ENCODE measurements at places on chromosomes 7 and 10. TPM values are rescaled to one million over a fixed set of nuclear protein-coding genes. Genes with fewer than 3 reads are reported as not detected.

PRLHR gene
- not detected for total RNA-seq

BNIP3 gene
- total RNA-seq: 70.7 TPM

CPN1 gene
- total RNA-seq: 0.07 TPM

OR9A2 gene
- not detected for total RNA-seq

EIF5AL1 gene
- 0.41 TPM for total RNA-seq

GRCh38 chr10:6275022-6275997 lies 72.6 kb downstream of the PFKFB3 start:
- peak; percentile 99 for DNase-seq

GRCh38 chr10:15196021-15196834 lies 27.7 kb upstream of the NMT2 start:
- no peak for DNase-seq

DNA sequence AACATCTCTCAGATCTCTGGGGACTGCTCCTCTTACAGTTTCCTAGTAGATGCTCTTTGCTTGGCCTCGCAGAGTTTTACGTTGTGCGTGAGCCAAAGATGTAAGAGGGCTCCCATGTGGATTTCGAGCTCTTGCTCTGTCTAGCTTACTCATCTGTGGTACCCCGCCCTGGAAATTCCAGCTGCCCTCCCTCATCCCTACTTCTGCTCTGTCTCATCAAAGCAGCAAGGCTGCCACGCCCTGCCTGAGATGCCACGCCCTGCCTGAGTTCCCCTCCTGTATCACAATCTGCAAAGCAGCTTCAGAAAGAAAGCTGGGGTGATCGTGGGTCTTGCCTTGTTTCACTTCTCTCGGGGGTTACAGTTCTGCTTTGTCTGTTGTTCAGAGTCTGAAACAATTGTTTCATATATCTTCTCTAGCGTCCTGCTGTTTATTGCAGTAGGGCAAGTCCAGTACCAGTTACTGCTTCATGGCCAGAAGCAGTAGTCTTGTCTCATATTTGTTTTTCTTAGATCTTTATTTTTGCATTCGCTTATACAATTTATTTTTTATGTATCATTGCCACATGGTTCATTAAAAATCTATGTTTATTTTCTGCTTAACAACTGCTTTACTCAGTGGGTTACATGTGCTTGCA lies 36.1 kb upstream of the CCNY start:
- no peak for DNase-seq

- no peak for DNase-seq
These were observed 502.0 kb upstream of the CELF2 start for GRCh38 chr10:10515479-10516204.

GRCh38 chr7:26378016-26378415 lies 86.4 kb downstream of the SNX10 start:
- DNase-seq: no peak

DNA sequence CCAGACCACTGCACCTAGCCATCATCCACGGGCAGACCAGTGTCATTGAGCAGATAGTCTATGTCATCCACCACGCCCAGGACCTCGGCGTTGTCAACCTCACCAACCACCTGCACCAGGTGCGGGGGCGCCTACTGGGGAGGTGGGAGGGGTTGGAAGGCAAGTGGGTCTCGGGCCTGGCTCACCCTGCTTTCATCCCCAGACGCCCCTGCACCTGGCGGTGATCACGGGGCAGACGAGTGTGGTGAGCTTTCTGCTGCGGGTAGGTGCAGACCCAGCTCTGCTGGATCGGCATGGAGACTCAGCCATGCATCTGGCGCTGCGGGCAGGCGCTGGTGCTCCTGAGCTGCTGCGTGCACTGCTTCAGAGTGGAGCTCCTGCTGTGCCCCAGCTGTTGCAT lies 4.6 kb downstream of the NFKB2 start:
- DNase-seq: no peak

- DNase-seq: no peak
These were observed 11.5 kb downstream of the CLRN3 start for GRCh38 chr10:127881262-127881661.

GRCh38 chr10:46326971-46327370 lies 40.2 kb downstream of the ANTXRL start:
- no peak for DNase-seq

GRCh38 chr10:96236090-96236478 lies 35.3 kb downstream of the BLNK start:
- no peak for DNase-seq

DNA sequence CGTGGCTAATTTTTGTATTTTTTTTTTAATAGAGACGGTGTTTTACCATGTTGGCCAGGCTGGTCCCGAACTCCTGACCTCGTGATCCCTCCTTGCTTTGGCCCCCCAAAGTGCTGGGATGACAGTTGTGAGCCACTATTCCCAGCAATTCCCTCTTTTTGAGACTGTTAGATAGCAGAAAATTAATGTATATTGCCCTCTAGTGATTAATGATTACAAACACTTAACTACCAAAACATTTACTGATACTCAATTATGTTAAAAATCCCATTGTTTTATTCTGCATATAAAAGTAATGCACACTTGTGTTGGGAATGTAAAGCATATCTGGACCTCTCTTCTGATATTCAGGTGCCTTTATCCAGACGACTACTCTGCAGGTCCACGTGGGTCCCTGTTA lies 41.2 kb upstream of the COBL start:
- no peak for DNase-seq

- no peak for DNase-seq
These were observed 86.1 kb upstream of the RNF32 start for GRCh38 chr7:156554488-156554887.

DNA sequence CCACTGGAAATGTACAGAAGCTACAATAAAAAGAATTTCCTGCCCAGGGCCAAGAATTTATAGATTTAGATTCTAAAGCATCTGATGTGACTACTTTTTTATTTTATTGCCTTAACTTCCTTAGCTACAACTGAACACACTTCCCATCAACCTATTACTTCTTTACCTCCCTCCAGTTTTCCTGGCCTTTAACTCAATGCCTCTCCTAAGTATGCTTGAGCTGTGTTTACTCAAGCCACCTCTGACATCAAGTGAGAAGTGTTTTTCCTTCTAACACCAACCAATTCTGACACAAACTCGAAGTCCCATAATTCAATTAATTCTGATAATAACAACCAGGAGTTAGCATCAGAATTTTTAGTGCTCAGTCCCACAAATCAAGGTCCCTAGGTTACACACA lies 170.0 kb downstream of the IMMP2L start:
- no peak for DNase-seq

DNA sequence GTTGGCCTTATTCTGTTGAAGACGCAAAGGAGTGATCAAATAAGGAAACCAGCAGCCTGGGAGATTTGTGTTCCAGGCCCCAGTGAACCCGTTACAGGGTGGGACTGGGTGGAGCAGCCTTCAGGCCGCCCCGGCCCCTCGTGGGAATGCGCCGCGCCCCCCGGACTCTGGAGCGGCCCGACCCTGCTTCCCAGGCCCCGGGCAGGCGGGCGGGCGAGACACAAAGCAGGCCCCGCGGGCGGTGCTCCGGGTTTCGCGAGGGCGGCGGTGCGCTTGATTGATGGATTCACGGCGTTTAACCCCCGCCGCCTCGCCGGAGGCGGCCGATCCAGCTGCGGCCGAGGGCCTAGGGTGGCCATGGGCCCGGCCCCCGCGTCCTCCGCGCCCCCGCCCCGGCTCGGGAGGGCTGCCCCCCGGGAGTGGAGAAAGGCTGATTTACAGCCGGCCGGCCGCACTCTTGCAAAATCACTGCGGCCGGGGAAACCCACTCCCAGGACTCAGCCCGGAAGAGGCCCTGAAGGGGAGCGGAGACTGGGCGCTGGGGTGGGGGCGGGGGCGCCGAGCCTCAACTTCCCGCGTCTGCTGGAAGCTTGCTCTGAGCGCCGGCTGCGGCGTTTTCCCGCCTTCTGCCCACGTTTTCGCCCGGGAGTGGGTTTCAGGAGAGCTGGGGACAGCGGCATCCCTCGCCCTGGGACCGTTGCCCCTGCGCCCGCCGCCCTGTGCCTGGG lies 299.6 kb upstream of the NFE2L3 start:
- no peak for DNase-seq

DNA sequence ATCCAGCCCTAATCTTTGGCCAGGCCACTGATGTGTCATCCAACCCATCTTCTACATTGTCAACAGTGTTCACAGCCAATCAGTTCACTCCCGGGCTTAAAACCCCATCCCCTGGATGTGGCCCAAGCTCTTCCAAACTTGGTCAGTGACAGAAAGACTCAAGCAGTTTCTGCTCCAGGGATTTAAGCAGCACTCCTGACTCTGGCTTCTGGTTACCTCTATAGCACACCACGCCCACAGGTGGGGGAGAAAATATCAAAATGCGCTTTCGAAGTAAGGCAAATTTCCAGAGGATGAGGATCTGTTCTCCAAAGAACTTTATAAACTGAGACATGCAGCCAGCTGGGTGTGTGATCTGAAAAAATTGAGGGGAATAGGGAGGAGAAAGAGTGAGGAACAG lies 35.9 kb downstream of the DENND11 start:
- no peak for DNase-seq

DNA sequence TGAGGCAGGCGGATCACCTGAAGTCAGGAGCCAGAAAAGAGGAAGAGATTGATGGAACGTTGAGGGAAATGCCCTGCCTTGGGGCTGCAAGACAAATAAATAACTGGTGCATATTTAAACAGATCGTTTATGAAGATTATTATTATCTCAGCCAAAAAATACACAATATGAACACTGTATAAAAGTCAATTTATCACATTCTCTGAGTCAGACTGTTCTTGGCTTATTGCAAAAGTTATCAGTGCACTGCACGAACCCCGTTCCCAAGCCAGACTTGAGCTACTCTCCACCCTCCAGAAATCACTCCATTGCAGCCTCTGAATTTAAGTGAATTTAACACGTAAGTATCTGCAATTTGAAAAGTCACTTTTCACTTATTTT lies 1.6 kb downstream of the DNMBP start:
- no peak for DNase-seq

DNA sequence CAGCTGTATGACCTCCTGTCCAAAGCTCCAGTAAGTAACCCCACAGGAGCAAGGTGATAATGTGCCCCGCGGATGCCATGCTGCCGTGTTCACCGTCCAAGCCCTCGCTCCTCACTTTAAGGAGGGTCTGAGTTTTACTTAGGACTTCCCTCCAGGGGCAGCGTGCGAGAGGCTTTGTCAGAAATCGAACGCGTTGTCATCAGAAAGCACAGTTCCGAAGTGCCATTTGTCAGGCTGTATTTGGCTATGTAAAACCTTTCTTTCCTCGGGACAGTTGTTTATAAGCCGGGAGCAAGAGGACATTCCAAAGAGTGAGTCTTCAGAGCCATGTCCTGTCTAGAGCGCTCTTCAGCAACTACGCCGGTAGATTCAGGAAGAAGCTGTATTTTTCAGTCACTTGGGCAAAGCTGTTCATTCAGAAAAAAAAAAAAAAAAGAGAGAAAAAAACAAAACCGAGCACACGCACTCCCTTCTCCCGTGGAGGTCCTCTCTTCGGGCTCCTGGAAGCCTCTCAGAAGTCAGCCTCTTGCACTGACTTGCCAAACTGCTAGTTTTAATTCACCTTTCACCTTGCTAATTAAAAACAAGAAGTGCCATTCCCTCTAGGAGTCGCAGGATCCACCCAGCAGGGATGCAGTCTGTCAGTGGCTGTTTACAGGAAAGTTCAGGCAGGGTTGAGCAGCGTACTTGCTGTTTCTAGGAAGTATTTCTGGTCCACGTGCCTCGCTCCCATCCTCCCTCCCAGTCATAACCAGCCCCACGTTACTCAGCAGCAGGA lies at the start of gene SEMA3E:
Gene SEMA3E (minus strand): TSS at position 676 of the 778 bp plus-strand sequence.
- peak; percentile 23 for DNase-seq

DNA sequence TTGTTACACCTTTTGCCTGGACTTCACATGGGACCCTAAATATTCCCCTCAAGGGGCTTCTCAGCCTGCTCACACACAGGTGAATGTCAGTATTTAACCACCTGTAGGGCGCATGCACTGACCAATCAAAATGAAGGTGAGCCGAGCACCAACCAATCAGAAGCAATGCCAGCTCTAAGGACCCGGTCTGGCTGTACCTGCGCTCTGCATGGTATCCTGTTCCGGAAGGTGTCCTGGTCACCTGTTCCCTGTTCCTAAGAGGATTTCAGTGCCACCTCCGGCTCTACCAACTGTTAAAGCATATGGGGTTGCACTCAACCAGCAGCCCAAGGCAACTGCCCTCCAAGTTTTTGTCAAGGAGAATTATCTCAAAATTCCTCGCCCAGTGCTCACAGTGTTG lies 18.4 kb upstream of the CALN1 start:
- no peak for DNase-seq

- no peak for DNase-seq
These were observed 104.3 kb downstream of the MARCHF5 start for GRCh38 chr10:92395271-92395670.

DNA sequence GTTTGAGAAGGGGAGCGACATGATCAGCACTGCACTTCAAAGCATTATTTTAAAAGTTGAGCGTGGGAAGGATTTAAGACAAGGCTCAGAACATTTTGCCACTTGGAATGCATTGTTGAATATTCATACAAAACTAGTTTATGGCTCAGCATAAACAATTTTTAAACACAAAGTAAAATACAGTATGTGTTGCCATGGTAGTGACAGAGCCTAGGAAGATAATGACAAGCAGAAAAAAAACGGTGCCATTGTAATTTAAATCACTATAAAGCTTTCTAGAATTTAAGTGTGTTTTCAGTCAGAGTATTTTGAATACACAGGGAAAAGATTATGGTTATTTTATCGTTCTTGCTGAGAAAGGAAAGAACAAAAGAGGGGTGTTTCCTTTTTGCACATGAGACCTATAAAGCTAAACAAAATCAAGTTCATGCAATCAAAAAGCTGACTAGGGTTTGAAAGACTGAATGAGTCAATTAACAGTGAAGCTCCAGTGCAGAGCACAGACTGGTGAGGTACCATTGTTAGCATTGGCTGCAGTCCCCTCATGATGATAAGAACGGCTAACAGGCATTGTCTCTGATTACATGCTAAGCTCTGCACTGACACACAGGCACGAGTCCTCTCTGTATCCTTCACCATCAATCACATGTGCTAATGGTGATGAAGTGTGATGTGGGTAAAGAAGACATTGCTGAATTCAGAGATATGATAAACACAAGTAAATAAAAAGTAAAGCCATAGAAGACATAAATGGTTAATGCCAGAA lies 181.9 kb upstream of the VSTM2A start:
- DNase-seq: no peak

All from kidney epithelial cell (primary cell).